Mesothelial cell of epicardium (in vitro differentiated cells): ENCODE measurements at places on chromosomes 2 and 18. TPM values are rescaled to one million over a fixed set of nuclear protein-coding genes. Genes with fewer than 3 reads are reported as not detected.

The MORN2 gene
- total RNA-seq: 8.0 to 9.2 TPM (median 8.6 TPM) in 3 replicates

The COA5 gene
- total RNA-seq: 39.0 to 41.8 TPM (median 39.3 TPM) in 3 replicates

The CCDC68 gene
- not detected in 3 replicates for total RNA-seq

The VWA3B gene
- not detected in 3 replicates for total RNA-seq

The INPP5D gene
- 8.9 to 9.4 TPM (median 9.2 TPM) in 3 replicates for total RNA-seq

The TBR1 gene
- total RNA-seq: 0.09 to 0.13 TPM in 2 of 3 replicates, not detected in the other

The GRHL1 gene
- 8.2 to 10.4 TPM (median 9.7 TPM) in 3 replicates for total RNA-seq

The STAT1 gene
- total RNA-seq: 100 to 106 TPM (median 100 TPM) in 3 replicates

DNA sequence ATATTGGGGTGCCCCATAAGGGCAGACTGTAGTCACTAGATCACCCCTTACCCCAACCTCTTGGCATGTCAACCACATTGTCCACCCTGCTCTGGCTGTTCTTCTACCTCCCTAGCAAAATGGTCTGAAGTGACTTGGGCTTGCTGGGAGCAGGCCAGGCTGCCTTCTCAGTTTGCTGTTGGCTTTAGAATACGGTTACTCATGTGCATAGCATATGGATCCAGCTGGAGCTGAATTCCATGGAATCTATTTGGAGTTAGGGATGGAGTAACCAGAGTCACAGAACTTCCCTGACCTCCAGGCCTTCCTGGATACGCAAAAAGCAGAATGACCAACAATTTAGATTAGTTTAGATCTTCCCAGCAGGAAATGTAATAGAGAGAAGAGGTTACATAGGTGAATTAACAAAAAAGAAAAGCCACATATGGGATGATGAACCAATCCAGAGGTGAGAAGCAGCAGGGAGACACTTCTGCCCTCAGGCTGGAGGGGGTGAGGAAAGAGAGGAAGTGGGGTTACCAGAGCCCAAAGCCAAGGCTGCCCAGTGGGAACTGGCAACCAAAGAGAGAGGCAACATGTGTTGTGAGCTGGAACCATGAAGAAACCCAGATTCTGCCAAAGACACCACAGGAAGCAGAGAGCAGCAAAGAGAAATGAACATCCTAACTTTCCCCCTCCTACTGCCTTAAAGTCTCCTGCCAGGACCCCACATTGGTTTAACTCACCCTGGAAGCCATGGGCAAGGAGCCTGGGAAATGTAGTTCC is 26.1 kb downstream of the PKDCC start:
- H3K27me3 ChIP-seq: no peaks in the 10 kb centered on the region
- H3K4me3 ChIP-seq: no peak overlapping the region
- peaks cover 13% of the 10 kb centered on the region for H3K4me1 ChIP-seq
- no peak for DNase-seq
- H3K27ac ChIP-seq: peak overlapping the region; percentile 9

DNA sequence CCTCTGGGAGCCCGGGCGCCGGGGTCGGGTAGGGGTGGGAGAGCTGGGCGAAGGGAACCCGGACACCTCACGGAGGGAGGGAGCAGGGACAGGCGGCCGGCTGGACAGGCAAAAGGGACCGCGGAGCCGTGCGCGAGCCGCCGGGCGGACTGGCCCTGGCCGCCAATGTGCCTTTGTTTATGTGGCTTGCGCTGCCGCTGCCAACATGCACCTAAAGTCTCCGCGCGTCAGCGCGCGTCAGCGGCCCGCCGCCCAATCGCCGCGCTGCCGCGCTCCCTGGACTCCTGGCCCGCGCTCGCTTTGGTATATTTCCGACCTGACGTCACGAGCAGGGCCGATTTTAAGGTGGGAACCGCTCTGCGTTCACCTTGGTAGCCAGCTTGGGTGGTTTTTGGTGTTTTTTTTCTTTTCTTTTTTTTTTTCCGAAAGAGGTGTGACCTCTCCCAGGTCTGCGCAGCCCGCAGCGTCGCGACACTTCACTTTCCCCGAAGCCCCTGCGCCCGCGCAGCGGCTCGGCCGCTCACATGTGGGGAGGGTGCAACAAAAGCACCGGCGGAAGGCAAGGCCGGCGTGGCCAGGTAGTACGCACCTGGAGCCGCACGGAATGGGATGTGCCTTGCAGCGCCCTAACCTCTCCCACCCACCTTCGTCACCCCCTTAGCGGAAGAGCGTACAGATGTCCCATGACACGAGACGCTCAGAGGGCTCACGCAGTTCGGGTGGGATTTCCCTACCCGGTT is at the start of gene NR4A2:
Gene NR4A2, minus strand, starts transcription at position 188 of the 740 bp plus-strand sequence. CDS start 2,535 bp downstream, outside the sequence.
- peaks cover 27% of the 10 kb centered on the region for H3K4me1 ChIP-seq
- H3K27ac ChIP-seq: peak within 1 kb of the TSS; percentile 91
- H3K27me3 ChIP-seq: peaks cover 56% of the 10 kb centered on the region
- peak within 1 kb of the TSS; percentile 86 for H3K4me3 ChIP-seq

GRCh38 chr2:17036361-17036760 is 370.7 kb upstream of the CYRIA start:
- no peaks in the 10 kb centered on the region for H3K36me3 ChIP-seq
- no peaks in the 10 kb centered on the region for H3K4me1 ChIP-seq
- no peak for DNase-seq
- H3K27me3 ChIP-seq: no peaks in the 10 kb centered on the region
- no peak overlapping the region for H3K27ac ChIP-seq
- H3K4me3 ChIP-seq: no peak overlapping the region

- peaks cover 31% of the 10 kb centered on the region for H3K4me1 ChIP-seq
- peaks cover 2% of the 10 kb centered on the region for H3K27me3 ChIP-seq
- peak overlapping the region; percentile 61 for H3K27ac ChIP-seq
These were observed 188.7 kb upstream of the SMAD2 start for GRCh38 chr18:48119204-48119603.

GRCh38 chr2:182090486-182090885 is 104.8 kb downstream of the PPP1R1C start:
- no peak overlapping the region for H3K4me3 ChIP-seq
- peaks cover 24% of the 10 kb centered on the region for H3K4me1 ChIP-seq
- no peak overlapping the region for H3K27ac ChIP-seq
- H3K36me3 ChIP-seq: peaks cover 7% of the 10 kb centered on the region
- H3K27me3 ChIP-seq: no peaks in the 10 kb centered on the region

- H3K27ac ChIP-seq: no peak overlapping the region
- H3K4me3 ChIP-seq: no peak overlapping the region
- no peaks in the 10 kb centered on the region for H3K36me3 ChIP-seq
- H3K27me3 ChIP-seq: no peaks in the 10 kb centered on the region
- no peak for DNase-seq
These were observed 85.2 kb upstream of the FN1 start for GRCh38 chr2:215521031-215521430.

DNA sequence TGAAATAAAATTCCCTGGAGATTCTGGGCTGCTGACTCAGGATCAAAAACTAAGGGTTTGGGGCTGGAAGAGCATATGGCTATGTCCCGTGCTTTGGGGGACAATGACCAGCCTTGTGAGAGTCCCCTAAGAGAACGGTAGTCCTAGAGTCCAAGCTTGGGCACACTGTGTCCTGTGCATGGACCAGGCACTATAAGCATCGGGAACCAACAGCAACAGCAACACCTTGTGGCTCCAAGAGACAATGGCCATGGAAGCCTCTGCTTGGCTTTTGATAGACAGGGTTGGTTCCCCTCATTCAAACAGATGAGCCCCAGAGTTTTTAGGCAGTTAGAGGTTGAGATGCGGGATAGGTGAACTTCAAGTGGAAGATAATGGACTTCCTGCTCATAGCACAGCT is 294.4 kb upstream of the CHAC2 start:
- DNase-seq: no peak
- no peaks in the 10 kb centered on the region for H3K27me3 ChIP-seq
- no peak overlapping the region for H3K27ac ChIP-seq
- H3K4me3 ChIP-seq: no peak overlapping the region
- peaks cover 2% of the 10 kb centered on the region for H3K4me1 ChIP-seq

GRCh38 chr2:11140492-11140891 is 14.8 kb upstream of the SLC66A3 start:
- H3K36me3 ChIP-seq: no peaks in the 10 kb centered on the region
- H3K4me3 ChIP-seq: no peak overlapping the region
- peaks cover 4% of the 10 kb centered on the region for H3K4me1 ChIP-seq
- H3K27ac ChIP-seq: no peak overlapping the region
- no peak for DNase-seq

GRCh38 chr2:75528221-75528977 is 32.3 kb downstream of the EVA1A start:
- H3K36me3 ChIP-seq: no peaks in the 10 kb centered on the region
- peaks cover 19% of the 10 kb centered on the region for H3K4me1 ChIP-seq
- H3K27ac ChIP-seq: peak overlapping the region; percentile 22
- H3K4me3 ChIP-seq: no peak overlapping the region
- H3K27me3 ChIP-seq: peaks cover 12% of the 10 kb centered on the region
- DNase-seq: no peak

DNA sequence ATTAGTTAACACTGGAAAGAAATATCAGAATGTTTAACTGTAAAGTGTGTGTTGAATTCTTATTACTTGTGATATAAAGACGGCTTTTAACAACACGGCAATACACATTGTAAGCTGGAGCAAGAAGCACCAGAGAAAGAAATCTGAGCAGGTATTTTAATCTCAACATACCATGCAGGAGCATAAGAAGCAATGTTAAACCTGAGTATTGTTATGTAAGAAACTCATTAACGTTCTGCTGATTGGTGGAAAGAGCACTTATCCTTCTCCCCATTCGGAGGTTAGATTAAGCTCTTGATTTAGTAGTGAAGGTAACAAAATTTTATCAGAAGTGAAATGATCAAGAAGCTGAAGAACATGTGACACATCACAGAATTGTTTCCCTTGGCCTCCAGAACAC is 107.4 kb downstream of the EPC2 start:
- peaks cover 21% of the 10 kb centered on the region for H3K36me3 ChIP-seq
- H3K27me3 ChIP-seq: no peaks in the 10 kb centered on the region
- no peak overlapping the region for H3K4me3 ChIP-seq
- DNase-seq: no peak

GRCh38 chr18:48902023-48902855 is 48.5 kb downstream of the SMAD7 start:
- peak overlapping the region; percentile 99 for H3K27ac ChIP-seq
- DNase-seq: peak; percentile 96
- H3K4me3 ChIP-seq: peak overlapping the region; percentile 40
- H3K4me1 ChIP-seq: peaks cover 27% of the 10 kb centered on the region
- H3K36me3 ChIP-seq: peaks cover 19% of the 10 kb centered on the region
- H3K27me3 ChIP-seq: no peaks in the 10 kb centered on the region

- no peak overlapping the region for H3K27ac ChIP-seq
- H3K4me1 ChIP-seq: peaks cover 24% of the 10 kb centered on the region
- H3K27me3 ChIP-seq: peaks cover 13% of the 10 kb centered on the region
- no peaks in the 10 kb centered on the region for H3K36me3 ChIP-seq
These were observed 1341.5 kb upstream of the ACVR2A start for GRCh38 chr2:146503366-146503765.

DNA sequence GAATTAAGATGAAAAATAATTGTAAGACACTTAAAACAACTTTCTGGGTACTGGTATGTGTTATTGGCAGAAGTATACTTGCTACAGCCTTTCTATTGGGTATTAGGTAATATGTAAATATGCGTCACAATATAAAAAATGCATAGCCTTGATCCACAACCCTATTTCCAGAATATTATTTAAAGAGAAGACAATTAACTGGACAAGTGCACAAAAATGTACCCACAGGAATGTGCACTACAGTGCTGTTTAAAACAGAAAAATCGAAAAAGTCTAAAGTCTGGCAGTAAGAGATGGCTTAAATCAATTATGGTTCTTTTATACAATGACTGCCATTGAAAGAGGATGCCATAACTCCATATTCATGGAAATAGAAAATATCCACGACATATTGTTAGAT is 149.7 kb downstream of the UPP2 start:
- H3K4me1 ChIP-seq: peaks cover 18% of the 10 kb centered on the region
- no peak overlapping the region for H3K27ac ChIP-seq
- no peaks in the 10 kb centered on the region for H3K36me3 ChIP-seq
- H3K27me3 ChIP-seq: no peaks in the 10 kb centered on the region
- no peak overlapping the region for H3K4me3 ChIP-seq
- no peak for DNase-seq

DNA sequence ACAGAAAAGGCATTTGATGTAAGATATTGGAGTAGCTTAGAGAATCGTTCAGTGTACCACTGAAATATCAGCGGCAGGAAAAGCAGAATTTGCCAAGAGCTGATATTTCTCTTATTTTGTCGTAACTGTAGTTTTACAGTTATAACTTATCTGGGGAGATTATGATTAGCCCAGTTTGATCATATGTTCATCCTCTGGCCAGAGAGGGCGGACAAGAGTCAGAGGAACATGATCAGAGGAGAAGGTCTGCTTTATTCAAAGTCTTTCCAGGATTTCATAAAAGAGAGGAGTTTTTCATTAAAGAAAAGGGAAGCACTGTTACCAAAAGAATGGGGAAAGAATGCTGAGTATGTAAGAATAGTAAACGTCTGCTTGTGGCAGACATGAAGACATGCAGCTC is 1655.6 kb downstream of the DPP10 start:
- no peak overlapping the region for H3K4me3 ChIP-seq
- H3K4me1 ChIP-seq: peaks cover 9% of the 10 kb centered on the region
- H3K27ac ChIP-seq: no peak overlapping the region
- no peak for DNase-seq
- no peaks in the 10 kb centered on the region for H3K36me3 ChIP-seq

GRCh38 chr18:36035253-36035652 is 32.1 kb downstream of the RPRD1A start:
- DNase-seq: no peak
- H3K27me3 ChIP-seq: no peaks in the 10 kb centered on the region
- H3K4me1 ChIP-seq: peaks cover 14% of the 10 kb centered on the region
- no peak overlapping the region for H3K4me3 ChIP-seq

DNA sequence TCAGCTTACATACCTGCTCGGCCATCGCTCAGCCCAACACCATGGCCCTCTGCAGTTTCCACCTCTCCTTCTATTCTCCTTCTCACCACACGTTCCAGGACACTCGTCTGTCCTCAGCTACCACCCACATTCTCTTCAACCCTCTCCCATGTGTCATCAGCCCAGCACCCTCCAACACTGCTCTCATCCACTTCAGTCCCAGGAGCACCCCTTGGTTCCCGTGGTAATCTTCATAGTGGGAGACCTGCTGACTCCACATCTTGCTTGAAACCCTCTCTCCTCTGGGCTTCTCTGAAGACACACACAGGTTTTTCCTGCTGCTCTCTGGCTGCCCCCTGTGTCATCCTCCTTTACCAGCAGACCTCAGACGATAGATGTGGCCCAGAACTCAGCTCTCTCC is 228.7 kb downstream of the GBX2 start:
- no peak overlapping the region for H3K27ac ChIP-seq
- no peaks in the 10 kb centered on the region for H3K27me3 ChIP-seq

DNA sequence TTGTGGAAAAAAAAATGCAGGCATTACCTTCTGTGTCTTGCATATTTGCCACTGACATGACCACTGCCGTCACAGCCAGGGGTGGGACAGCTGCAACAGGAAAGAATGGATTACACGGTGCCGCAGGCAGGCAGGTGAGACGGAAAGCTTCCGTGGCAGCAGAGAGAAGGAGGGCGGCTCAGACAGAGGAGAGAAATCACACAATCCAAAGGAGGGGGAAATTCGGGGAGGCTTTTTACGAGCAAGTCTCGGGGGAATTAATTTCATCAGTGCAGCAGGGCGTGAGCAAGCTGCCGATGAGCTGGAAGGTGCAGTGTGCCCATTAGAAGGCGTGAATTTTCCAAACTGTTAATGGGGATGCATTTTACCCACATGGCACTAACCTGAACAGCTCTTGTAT is 234.8 kb upstream of the PXDN start:
- peaks cover 46% of the 10 kb centered on the region for H3K27me3 ChIP-seq
- no peaks in the 10 kb centered on the region for H3K36me3 ChIP-seq
- no peak overlapping the region for H3K4me3 ChIP-seq
- peaks cover 17% of the 10 kb centered on the region for H3K4me1 ChIP-seq
- H3K27ac ChIP-seq: no peak overlapping the region

GRCh38 chr2:235627682-235628081 is 133.8 kb downstream of the AGAP1 start:
- DNase-seq: no peak
- no peaks in the 10 kb centered on the region for H3K27me3 ChIP-seq
- H3K4me1 ChIP-seq: peaks cover 6% of the 10 kb centered on the region
- no peak overlapping the region for H3K27ac ChIP-seq
- no peak overlapping the region for H3K4me3 ChIP-seq
